ENCODE measurements at places on chromosomes 1 and 21.

DNA sequence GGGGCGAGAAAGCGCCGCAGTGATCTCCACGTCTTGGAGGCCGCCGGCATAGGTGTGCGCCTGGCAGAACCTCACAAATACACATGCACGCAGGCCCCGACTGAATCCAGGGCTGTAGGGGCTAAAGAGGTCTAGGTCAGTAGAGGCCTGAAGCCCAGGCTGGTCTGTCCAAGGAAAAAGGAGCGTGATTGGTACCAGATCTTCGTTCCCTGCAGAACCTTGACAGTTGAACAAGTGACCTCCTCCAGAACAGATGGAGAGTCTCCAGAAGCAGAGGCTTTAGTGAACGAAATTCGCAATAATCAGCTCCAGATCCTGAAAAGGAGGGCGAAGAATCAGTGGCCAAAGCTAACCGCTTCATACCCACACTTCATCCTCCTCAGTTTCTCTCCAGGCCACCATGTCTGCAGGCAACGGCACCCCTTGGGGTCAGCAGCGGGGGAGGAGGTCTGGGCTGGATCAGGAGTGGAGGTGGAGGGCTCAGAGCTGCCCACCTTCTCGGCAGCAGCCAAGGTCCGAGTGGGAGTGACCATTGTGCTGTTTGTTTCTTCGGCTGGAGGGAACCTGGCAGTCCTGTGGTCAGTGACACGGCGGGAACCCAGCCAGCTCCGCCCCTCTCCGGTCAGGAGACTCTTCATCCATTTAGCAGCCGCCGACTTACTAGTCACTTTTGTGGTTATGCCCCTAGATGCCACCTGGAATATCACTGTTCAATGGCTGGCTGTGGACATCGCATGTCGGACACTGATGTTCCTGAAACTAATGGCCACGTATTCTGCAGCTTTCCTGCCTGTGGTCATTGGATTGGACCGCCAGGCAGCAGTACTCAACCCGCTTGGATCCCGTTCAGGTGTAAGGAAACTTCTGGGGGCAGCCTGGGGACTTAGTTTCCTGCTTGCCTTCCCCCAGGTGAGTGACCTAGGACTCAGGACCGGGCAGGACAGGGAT lies 749 bp upstream of the PEX11B start:
- peak; percentile 79 for DNase-seq

- no peak for DNase-seq
These were observed 804.4 kb downstream of the BRINP3 start for GRCh38 chr1:189673217-189673616.

GRCh38 chr21:45010096-45010495 lies 64.3 kb upstream of the ADARB1 start:
- no peak for DNase-seq

DNA sequence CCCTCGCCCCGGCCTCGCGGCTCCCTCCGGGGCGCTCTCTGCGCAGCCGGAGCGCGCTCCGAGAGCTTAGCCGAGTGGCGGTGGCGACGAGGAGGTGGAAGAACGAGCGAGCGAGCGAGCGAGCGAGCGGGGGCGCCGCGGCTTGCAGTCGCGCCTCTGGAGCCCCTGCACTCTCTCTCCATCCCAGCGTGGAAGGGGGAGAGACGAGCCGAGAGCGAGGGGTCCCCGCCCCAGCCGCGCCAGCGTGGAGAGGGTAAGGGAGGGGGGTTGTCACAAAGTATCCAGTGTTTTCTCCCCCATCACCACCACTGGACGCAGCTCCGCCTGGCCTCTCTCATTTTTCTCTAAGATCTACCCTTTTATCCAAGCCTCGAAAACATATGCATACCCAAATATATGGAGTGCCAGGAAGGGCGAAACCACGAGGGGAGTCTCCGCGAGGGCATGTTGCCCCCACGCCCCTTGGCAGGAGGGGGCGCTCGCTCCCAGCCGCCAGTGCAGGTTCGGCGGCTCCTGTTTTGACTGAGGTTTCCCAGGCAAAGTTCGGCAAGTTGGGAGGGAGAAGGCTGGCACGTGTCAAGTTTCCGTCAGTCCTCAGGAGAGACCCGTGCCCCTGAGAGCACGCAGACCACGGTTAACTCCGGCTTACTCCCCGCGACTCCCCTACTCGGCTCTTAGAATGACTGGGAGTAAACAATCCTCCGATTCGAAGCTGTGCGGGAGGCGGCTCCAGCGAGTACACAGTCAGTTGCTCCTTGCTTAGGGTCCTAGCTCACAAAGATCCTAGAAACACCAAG lies 569 bp upstream of the DAB1 start:
- DNase-seq, result peak; percentile 30

DNA sequence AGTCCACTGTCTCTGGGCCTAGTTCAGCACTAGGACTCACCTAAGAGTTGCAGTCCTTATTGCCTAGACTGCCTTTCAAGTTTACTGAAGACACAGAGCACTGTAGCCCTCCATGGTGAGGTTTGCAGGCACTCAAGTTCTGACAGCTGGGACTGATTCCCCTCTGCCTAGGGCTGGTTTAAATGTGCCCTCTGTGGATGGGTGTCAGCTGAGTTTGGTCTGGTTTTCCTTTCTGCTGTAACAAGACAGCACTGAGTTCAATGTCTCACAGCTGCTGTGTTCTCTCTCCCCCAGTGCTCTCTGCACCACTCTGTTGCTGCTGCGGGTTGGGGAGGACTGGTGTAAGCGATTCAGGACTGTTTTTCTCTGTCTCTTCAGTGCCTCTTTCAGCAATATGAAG lies 75.2 kb upstream of the C1orf21 start:
- no peak for DNase-seq

- no peak for DNase-seq
These were observed 98.0 kb downstream of the ETS2 start for GRCh38 chr21:38903690-38904139.

DNA sequence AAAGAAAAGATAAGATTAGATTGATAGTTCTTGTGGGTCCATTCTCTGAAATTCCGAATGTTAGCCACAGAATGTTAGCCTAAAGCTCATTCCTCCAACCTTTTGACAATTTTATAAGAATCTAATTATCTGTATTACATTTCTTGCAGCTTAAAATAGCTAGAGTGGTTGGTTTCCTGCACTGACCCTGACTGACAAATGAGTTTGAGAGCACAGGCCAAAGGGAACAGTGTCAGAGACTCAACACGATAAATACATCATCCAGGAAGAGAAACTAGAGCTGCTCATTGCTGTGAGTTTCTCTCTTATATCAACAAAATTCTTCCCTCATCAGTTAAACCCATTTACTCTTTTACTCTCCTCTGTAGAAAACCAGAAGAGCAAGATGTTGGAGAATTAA lies 82.1 kb upstream of the PPM1J start:
- no peak for DNase-seq

GRCh38 chr1:166956872-166957271 lies 18.5 kb downstream of the ILDR2 start:
- DNase-seq, result no peak

GRCh38 chr1:160756849-160757201 lies 17.8 kb downstream of the SLAMF7 start:
- DNase-seq, result no peak

GRCh38 chr1:187629075-187629474 lies 800.3 kb downstream of the PLA2G4A start:
- no peak for DNase-seq

DNA sequence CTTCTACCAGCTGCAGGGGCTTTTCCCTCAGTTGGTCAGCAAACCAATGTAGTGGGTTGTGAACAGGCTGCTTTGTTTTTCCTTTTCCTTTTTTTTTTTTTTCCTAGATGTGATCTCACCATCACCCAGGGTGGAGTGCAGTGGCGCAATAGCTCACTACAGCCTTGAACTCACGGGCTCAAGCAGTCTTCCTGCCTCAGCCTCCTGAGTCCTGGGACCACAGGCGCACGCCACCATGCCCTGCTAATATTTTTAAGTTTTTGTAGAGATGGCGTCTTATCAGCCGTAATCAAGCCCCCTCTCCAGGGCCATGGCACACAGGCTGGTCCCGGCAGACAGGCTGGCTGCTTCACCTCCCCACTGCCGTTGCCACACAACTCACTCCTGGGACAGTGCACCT lies 3.4 kb upstream of the TRIM11 start:
- DNase-seq, result no peak

DNA sequence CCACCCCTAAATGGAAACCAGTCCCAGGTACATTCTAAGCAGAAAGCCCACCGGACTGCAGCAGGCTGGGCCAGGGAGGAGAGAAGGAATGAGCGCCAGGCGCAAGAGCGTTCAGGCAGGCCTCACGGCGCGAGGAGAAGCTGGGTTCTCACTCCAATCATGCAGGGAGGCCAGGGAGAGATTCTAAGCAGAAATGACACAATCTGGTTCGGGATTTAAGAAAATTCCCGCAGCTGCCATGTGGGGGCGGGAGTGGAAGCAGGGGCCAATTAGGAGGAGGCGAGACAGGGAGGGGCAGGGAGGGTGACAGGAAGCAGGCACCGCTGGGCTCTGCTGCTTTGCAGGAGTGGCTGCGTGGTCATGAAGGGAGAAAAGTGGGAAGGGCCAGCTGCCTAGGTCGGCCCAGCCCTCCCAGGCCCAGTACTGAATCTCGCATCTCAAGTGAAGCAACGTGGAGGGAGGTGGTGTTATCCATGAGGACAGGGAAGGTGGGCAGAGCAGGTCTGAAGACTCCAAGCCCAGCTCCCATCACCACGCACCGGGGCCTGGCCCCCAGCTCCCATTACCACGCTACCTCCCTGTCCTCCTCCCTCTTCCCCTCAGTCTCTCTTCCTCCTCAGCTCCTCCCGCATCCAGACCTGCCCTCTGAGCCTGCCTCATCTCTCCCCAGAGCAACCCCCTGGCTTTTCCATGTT lies 11.8 kb downstream of the NPHP4 start:
- DNase-seq, result no peak

- no peak for DNase-seq
These were observed 19.7 kb downstream of the ACBD6 start for GRCh38 chr1:180482425-180483275.

- DNase-seq, result no peak
These were observed 6.6 kb upstream of the SLC35A3 start for GRCh38 chr1:99963041-99963795.

GRCh38 chr1:186304982-186305949 lies 69.8 kb downstream of the TPR start:
- DNase-seq, result no peak

GRCh38 chr1:36523850-36524249 lies 41.1 kb upstream of the CSF3R start:
- no peak for DNase-seq

GRCh38 chr1:155961937-155962336 lies 16.4 kb downstream of the ARHGEF2 start:
- DNase-seq, result no peak

DNA sequence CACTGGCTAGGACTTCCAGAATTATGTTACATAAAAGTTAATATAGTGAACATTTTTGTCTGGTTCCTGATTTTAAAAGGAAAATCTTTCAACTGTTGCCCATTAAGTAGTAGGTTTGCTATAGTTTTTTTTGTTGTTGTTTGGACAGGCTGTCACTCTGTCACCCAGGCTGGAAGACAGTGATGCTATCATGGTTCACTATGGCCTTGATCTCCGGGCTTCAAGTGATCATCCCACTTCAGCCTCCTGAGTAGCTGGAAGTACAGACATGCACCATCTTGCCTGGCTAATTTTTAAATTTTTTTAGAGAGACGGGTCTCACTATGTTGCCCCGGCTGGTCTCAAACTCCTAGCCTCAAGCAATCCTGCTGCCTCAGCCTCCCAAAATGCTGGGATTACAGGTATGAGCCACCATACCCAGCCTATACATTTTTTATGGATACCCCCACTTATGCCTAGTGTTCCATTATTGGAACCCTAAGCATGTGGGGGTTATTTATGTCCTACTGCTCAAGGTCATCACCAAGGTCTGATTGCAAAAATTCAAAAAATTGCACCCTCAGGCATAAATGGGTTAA lies 6.5 kb downstream of the CTXND2 start:
- DNase-seq, result no peak

GRCh38 chr1:226723657-226724532 lies 15.2 kb downstream of the ITPKB start:
- no peak for DNase-seq

GRCh38 chr1:41313661-41314131 lies 47.5 kb upstream of the FOXO6 start:
- no peak for DNase-seq

GRCh38 chr1:192726820-192727504 lies 81.9 kb upstream of the RGS2 start:
- no peak for DNase-seq

GRCh38 chr1:214367841-214368240 lies 86.9 kb downstream of the SMYD2 start:
- DNase-seq, result no peak

DNA sequence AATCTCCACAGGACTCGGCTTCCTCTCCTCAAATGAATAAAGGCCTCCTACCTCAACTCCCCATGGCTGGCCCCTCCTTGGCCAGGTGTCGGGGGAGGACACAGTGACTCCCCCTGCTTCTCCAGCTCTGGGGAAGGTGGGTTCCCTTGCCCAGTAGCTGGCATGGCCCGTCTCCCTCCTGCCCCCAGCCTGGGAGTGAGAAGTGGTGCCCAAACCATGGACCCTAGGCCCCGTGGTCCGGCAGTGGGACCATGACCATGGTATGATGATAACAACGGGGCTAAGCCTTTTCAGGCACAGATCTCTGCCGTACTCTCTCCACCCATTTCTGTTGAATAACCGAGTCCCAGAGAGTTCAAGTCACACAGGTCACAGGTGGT lies 11.2 kb downstream of the PLA2G2F start:
- no peak for DNase-seq

- DNase-seq, result no peak
These were observed 21.1 kb downstream of the ESRRG start for GRCh38 chr1:216702170-216702569.

DNA sequence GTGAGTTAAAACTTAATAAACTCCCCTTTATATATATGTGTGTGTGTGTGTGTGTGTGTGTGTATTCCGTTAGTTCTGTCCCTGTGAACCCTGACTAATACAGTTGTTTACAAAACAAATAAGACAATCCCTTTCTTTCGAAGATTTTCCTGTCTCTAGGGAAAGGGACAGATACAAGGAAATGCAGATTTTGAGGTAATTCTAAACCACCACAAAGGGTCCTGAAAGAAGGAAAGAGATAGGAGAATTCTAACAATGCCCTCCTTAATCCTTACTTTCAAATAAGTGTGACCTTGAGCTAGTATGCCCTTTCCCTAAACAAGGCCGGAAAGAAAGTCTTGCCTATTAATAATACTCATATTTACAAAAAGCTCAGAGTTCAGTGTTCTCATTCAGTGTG lies 164.8 kb upstream of the COL11A1 start:
- no peak for DNase-seq

DNA sequence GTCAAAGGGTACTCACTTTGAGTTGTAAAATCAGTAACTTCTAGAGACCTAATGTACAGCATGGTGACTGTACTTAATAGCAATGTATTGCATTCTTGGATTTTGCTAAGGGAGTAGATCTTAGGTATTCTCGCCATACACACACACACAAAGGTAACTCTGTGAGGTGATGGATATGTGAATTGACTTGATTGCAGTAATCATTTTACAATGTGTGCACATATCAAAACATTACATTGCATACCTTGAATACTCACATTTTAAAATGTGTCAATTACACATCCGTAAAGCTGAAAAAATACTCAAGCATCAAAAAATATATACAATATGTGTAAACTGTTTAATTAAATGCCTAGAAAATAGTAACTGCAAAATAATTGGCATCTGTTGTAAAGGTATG lies 86.0 kb downstream of the SLC35F3 start:
- no peak for DNase-seq

Measured in pancreas (tissue), 10 donors.